Activated CD4-positive, alpha-beta T cell treated with anti-CD3 and anti-CD28 coated beads, Interleukin-2, Interleukin-4, amounts not matched to agents 100 ng/mL and 50 ng/mL, durations not matched to agents 16 hours and 8 hours (primary cell): ENCODE measurements at places on chromosomes 1 and 21.

DNA sequence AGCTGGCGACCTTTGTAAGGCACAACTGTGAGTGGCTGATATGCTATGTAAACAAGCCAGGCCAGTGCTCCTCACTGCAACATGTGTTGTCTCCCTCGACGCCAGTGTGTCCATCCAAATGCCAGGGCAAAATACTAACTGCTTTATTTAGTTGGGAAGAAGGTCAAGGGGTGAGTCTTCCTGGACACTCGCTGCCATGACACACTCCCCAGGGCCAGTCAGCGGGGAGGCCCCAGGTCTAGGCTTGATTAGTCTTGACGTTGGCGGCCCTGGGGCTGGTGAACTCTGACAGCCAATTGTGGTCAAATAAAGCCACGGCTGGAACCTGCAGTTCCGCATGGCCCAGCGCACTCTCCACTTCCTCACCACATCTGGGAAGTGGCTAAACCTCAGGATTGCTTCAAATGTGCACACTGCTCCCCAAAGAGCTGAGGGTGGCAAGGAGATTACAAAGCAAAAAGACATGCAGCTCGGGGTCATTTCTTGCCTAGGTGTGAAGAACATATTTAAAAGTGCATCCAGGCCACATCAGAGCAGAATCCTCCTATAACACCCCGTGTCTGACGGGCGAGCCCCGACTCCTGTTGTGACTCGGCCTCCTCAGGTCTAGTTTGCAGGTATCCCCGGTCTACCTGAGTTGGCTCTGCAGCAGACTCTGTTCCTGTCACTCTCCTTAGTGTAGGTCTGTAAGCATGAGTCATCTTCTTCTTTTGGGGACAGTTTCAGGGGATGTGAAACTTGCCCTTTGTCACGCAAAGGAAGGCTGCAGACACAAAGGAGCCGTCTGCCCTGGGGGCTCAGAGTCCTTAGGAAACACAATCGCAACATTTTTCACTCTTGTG, 183.5 kb downstream of the RUNX1 start:
- peak; percentile 84 for DNase-seq

- DNase-seq, result no peak
Measured at GRCh38 chr1:117803318-117803717, 126.1 kb downstream of the GDAP2 start.

DNA sequence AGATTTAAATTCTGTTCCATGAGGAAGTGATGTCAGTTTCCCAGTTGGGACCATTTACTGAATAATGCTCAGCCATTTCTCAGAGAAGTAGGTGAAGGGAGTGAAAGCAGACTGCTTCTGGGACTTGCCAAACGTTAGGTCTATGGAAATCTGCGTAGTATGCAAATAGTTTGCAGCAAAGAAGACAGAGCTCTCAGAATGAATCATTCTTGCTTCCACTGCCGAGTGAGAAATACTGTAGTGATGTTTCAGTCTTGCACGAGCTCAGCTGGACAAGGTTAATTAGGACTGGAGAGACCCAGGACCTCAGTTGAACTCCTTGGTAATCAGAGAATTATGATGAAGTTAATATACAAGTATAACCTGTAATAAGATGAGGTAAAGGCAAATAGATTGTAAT, 317.7 kb upstream of the DAB1 start:
- DNase-seq, result no peak

DNA sequence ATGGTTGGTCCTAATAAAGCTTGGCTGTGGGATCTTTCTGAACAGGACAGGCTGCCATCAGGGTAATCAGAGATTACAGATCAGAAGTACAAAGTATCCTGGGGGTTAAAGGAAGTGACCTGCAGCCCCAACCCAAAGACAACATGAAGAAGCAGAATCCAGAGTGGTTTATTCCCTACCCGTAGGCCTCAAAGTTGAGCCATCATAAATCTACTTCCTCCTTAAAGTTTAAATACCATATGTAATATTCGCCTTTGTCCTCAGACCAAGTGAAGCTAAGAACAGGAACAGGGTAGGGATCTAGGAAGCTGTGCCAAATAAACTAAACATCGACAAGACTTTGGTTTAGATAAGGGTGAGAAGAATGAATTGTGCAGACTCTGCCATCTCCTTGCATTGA, 15.9 kb upstream of the DHX9 start:
- DNase-seq, result no peak

DNA sequence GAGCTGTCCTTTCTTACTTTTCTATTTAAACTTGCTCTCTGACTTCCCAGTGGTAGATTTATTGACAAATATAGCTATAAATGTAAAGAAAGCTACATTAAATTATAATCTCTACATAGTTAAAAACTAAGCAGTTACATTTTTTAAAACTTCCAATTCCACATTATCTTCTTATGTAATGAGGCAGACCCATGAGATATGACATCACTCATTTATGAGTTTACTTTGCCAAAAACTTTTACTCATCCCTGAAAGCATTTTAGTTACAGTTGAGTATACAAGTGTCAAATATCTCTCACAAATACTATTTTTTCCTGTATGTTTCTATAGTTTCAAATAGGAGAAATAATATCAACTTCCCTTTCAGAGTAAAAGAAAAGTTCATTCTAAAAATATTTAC, 3.8 kb downstream of the NMNAT2 start:
- DNase-seq, result no peak

- DNase-seq, result no peak
Measured at GRCh38 chr1:103194060-103194459, 85.7 kb upstream of the COL11A1 start.

DNA sequence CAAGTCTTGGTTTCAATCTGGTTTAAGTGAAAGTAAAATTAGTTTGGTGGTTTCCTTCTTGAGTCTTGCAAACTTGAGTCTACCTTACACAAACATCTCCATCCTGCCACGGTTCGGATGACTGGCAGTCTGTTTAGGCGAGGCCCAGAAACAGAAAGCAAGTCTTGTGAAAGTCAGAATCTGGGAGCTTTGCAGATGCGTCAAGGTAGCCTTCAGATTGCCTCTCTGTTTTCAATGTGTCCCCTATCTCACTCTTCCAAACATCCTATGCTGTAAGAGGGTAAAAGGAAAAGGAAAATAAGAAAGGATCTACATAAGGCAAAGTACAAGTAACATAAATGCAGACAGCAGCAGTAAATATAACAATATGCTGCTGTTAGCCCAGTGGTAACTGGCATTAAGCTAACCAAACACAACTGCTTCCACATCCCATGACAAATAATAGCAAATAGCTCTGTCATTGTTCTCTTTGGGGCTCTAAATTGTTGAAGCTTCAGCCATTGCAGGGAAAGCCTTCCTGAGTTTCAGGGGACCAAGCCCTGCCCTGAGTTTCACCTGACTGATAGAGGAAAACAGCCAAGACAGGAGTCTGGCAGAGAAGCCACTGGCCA, 26.2 kb upstream of the C1orf105 start:
- peak; percentile 90 for DNase-seq

DNA sequence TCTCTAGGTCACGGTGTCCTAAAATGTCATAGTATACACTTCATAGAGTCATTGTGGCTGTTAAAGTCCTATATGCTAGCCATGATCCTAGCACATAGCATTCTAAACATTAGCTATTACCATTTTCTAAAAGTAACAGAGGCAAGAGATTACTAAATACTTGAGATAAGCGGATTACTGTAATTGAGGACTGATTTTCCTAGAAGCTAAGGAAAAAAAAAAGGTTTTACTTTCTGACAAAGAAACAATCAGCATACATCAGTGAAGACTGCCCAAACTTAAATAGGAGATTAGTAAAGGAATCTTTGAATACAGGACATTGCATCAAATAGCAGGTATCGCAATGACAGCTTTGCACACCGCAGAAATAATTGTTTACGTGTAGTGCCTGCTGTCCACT, 91.3 kb upstream of the HNRNPU start:
- no peak for DNase-seq

DNA sequence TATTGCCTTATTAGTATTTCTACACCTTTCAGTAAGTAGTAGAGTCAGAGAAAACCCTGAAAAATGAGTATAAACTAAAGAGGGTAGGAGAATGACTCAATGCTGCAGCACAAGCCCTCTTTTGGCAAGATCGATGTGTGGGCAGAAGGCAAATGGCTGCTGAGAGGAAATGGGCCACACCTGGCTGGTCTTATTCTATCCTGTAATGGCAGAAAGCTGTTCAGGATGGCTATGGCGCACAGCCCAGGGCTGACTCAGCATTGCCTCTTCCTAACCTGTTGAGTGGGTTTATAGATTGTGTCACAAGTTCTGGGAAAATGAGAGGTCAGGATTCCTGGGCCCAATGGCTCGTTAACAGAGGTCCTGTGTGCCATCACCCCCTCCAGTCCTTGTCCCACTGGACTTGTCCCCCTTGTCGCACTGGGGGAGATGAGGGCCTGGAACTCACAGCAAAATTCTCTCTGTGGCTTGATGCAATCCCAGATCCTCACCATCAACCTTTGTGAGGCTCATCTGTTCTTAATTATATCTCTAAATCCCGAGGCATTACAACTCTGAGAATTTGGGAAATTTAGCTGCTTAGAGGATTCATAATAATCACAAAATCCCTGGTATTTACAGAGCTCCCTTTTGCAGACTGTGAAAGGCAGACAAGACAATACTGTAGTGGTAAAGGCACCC, 13.2 kb downstream of the HMGB4 start:
- DNase-seq, result no peak

DNA sequence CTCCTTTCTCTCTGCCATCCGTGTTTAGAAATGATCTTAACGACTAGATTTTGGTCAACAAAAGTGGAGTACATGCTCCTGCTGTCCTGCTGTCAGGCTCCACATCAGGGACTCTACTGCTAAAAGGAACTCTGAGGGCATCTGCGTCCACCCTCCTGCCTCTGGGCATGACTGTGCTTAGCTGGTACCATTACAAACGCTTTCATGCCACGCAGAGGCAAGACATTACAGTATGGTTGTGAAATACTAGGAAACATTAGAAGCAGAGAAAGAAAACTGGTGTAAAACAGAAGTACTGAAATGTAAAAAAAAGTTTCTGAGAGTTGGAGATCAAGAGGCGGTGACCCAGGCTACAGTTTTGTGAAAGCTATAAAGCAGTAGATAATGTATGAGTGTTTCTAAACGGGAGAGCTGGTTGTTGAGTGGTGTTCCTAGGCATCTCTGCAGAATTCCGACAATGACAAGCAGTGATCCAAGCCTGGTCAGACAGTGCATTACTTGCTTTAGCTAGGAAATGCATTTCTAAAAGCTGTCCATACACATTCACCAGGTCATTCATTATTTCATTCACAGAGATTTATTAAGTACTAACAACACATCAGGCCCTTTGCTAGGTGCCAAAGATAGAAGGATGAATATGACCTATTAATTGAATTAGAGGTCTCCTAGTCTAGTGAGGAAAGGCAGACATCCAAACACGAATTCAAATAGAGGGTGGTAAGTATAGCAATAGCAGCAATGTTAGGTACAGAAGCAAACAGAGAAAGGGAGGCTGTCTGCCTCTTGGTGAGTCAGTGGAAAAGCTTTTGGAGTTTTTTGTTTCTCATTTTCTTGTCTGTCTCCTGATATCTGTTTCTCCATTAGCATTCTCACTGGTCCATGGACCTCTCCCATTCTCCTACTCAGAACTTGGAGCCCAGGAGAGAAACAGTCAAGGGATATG, 401.9 kb downstream of the LMO4 start:
- DNase-seq, result no peak

- DNase-seq, result no peak
Measured at GRCh38 chr21:46354046-46354445, 30.1 kb downstream of the PCNT start.
